ENCODE measurements at places on chromosomes 4 and X.

GRCh38 chr4:103996064-103996463 is 276.3 kb upstream of the TACR3 start:
- DNase-seq: no peak

GRCh38 chr4:90061881-90062280 is 65.3 kb upstream of the CCSER1 start:
- DNase-seq: no peak

DNA sequence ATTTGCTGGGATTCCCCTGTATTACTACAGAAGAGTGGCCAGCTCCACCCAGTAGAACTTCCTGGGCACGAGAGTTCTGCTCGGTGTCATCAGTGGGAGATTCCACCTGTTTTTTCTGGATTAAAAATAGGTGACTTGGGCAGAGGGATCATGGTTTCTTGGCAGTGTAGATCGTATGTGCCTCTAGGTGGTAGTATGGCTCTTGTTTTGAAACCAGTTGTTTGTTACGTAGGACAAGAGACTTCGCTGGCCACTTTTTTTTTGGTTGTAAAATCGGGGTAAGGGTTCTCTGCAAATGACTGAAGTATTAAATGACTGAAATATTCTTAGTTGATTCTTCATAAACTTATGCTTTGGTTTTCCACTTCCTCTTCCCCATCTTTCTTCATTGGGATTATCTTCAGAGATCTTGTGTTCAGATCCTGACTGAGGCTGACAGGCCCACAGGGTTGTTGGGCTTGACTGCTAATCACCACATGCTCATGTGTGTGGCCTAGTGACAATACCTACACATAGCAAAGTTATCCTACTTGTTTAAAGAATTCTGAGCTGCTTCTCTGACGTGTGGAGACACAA is 43.8 kb upstream of the WDR1 start:
- peak; percentile 66 for DNase-seq

DNA sequence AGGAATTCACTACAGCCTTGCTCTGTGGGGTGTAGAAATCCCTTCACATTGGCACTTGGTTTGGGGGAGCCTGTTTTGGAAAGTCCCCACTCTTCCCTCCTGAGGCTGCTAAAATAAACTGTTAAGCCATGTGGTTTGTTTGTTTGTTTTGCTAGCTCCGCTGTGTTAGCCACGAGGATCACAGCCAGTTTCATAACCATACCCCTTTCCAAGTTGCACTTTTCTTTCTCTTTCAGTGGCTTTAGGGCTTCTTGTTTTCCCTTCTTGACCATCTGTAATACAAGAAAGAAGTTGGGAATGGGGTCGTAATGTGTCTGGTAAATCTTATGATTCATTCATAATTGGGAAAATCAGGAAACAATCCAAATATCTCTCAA is 24.8 kb upstream of the UXT start:
- no peak for DNase-seq

DNA sequence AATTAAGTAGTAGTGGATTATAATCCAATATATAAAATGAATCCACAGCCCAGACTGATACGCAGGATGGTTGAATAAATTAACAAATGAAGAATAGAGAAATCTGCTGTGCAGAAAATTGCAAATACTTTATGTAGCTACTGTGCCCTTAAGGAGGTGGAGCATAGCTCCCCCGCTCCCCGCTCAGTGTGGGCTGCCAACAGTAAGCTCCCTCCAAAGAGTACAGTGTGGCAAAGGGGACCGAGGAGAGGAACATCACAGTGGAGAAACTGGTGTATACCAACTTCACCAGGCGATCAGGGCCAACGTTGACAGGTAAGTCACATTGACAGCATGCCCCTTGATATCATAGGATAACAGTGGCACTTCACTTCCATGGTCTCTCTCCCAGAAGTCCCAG is 57.9 kb upstream of the CLDN34 start:
- DNase-seq: no peak

GRCh38 chrX:78048052-78048451 is 56.0 kb upstream of the PGK1 start:
- DNase-seq: no peak

DNA sequence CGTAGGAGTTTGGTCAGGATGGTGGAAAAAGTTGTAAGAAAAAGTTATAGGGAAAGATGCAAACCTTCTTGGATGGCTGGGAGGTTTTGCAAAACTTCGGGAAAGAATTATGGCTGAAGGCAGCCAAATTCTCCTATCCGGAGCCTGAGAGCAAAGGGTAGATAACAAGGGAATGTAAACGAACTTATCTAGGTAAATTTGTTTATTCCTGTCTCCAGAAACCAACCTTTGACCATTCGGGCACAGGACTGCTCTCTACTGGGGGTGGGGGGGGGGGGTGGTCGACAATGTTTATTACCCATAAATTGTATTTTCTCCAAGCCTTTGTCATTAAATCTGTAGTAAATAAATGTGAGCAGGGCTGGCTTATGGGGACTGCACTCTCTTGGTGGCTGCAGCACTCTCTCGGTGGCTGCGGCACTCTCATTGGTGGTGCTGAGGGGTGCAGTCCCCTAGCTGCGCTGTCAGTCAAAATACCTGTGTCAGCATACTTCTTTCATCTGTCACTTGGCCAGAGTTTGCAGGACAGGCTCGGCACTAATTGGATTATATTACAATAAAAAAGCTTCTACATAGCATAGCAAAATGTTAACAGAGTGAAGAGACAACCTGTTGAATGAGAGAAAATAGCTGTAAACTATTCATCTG is 827.8 kb downstream of the SH3BGRL start:
- DNase-seq: no peak

GRCh38 chr4:83115000-83115399 is 471 bp upstream of the PLAC8 start:
- DNase-seq: peak; percentile 32

DNA sequence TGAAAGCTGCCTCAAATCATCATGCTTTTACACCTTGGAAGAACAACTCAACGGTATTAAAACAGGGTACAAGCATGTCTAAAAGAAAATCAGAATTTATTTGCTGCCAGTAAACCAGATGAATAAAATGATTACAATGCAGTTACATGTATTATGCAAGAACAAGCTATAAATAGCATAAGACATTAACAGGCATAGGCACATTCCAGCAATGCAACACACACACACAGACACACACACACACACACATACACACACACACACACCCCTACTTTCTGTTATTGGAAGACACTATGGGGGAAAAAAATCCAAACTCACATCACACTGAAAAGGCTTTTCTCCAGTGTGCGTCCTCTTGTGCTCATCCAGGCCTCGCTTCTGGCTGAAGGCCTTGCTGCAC is 212.5 kb downstream of the PRDM5 start:
- DNase-seq: no peak

GRCh38 chr4:105280338-105281123 is 133.9 kb downstream of the TET2 start:
- no peak for DNase-seq

- DNase-seq: no peak
Observed at GRCh38 chrX:103124284-103124683, 31.3 kb upstream of the NXF3 start.
